Brain (organoid and tissue), 16 donors: ENCODE measurements at places on chromosomes 2 and 18.
A peak's percentile ranks its signal among the peaks of the same experiment; 100 is the strongest.

DNA sequence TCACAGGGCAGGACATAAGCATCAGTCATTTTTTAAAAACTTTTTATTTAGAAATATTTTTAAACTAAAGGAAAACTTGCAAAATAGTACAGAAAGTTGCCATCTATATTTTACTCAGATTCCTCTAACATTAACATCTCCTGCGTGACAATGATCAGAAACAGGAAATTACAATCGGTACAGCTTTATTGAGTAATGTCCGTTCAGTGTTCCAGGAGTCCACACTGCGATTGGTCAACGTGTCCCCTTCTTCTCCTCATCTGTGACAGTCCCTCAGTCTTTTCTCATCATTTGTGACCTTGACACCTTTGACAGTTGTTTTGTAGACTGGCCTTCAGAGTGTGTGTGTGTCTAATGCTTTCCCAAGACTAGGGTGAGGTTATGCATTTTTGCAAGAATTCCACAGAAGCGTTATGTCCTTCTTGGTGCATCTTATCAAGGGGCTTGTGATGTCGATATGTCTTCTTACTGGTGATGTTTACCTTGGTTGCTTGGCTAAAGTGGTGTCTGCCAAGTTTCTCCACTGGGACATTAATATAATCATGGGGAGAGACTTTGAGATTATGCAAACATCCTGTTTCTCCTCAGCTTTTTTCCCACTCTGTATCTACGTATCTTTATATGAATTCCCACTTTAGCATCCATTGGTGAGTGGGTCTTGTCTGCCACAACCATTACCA, 21.4 kb upstream of the TMEM177 start:
- DNase-seq = no peak

GRCh38 chr2:53498210-53498609, 269.4 kb upstream of the CHAC2 start:
- DNase-seq = no peak

- DNase-seq = no peak
These were observed 49.3 kb downstream of the SLC35F5 start for GRCh38 chr2:113707106-113707505.

- DNase-seq = peak; percentile 72
These were observed 3.5 kb downstream of the CRIM1 start for GRCh38 chr2:36359067-36359466.

DNA sequence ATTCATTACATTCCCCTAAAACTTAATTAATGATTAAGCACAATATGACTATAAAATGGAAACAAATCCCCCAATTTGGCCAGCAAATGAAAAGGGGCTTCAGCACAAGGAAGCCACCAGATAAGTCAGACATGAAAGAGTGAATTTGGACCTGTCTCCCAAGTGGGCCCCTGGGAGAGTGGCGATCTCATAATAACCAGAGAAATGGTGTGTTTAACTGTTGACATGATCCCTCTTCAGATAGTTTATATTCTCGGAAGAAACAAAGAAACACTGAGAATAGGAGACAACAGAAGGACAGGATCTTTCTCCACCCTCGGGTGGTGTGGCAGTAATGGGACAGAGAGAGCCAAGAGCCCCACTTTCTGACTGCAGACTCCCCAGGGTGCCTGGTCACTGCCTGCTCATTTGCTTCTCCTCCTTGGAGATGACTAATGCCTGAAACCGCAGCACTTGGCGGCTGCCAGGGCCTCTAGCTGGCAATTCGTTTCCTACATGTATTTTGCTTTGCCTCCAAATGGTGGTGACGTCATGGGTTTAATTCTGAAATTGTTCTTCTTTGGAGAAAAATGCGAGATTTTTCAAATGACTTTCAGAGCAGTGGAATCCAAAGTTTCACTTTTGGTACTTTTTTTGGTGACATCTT, 46.4 kb upstream of the SPP2 start:
- peak; percentile 27 for DNase-seq

- no peak for DNase-seq
These were observed 64.4 kb downstream of the LCLAT1 start for GRCh38 chr2:30511122-30512083.

DNA sequence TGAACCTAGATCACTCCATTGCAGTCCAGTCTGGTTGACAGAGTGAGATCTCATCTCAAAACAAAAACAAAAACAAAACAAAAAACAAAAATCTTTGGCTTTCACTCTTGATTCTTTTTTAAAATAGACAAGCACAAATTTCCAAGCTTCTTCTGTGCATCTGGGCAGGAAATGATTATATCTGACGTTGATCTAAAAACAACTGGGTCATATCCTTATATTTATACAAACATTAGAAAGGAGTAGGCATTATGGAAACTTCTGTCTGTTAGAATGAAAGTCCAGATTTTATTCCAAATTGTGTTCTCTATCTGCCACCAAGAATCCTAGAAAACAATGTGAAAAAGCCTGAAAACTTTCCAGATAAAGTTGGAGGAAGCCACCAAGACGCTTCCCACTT, 26.2 kb upstream of the PMAIP1 start:
- DNase-seq = no peak
